HuH-7.5 (cell line): ENCODE measurements at places on chromosomes 1 and 21.
A peak's percentile ranks its signal among the peaks of the same experiment; 100 is the strongest.

GRCh38 chr1:210746024-210746731, 387.8 kb downstream of the KCNH1 start:
- DNase-seq = no peak

GRCh38 chr1:188070848-188071247, 1242.1 kb downstream of the PLA2G4A start:
- DNase-seq = no peak

- DNase-seq = no peak
Observed at GRCh38 chr21:45828580-45829570, 152.7 kb upstream of the COL6A1 start.

DNA sequence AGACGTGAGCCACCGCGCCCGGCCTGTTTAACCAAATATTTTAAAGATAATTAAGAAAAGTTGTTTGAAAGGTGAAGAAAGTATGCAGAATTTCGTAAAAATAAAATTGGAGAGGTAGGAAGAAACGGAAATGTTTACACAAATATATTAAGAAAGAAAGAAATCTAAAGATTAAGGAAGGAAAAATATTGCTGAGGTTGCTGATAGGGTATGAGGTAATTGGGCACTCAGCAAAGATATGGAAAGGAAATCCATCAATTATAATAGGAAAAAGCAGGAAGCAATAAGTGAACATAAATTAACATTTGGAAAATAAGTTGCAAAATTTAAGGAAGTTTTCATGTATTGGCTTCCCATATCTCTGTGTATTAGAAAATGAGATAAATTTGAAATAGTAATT, 225.9 kb downstream of the KCNT2 start:
- no peak for DNase-seq

GRCh38 chr1:77170687-77171086, 48.5 kb downstream of the PIGK start:
- DNase-seq = no peak

DNA sequence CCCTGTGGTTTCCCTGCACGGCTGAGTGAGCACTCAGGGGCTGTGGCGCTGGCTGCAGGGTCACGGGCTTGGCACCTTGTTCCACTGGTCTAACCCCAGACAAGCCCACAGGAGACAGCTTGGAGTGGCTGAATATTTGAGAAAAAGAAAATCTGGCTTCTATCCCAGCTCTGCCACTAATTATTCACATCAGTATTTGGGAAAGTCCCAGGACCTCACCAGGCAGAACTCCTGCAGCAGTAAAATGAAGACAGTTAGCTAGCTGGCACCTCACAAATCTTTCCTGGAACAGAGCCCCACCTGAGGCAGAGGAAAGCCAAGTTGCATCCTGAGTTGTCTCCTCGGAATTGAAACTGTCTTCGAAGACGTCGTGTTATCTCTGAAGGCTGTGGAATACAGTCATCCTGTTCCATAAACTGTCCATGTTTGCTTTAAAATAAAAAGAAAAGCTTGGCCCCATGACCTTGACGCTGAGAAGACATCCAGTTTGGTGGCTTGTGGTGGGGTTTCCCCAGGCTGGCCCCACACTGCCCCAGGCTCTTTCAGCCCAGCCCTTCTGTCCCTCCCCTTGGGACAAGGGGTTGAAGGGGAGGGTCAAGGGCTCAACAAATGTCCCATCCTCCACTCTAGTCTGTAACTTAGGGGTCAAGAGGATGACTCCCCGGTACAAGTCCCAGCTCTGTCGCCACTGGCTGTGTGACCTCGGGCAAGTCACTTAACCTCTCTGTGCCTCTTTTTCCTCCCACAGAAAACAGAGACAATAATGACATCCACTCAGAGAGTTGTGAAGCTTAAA, 93.8 kb upstream of the TMPRSS2 start:
- no peak for DNase-seq

DNA sequence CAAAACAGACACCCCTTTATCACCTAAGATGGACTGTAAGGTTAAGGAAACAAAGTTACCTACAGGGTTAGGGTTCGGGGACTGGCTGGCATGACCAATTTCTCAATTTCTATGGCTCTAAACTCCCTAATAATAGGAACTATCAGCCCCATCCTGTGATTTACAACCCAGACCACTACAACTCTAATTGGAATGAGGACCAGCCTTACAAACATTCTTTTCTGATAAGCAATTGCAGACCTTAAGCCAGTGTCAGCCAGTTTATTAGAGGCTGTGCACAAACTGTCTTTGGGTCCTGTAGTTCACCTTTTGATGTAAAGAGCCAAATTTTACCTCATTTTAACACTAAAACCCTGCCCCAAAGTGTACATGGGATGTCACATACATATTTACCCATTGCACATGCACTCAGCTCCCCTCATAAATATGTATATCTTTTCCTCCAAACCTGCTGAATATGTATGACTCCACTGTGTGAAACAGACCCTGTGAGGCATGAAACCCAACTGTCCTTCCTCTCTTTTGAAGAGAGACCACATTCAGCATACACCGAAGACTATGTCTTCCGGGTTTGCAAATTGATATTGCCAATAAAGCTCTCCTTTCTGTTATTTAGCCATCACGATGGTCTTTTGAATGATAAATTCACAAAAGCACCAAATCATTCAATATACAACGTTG, 7.3 kb upstream of the APP start:
- DNase-seq = no peak

DNA sequence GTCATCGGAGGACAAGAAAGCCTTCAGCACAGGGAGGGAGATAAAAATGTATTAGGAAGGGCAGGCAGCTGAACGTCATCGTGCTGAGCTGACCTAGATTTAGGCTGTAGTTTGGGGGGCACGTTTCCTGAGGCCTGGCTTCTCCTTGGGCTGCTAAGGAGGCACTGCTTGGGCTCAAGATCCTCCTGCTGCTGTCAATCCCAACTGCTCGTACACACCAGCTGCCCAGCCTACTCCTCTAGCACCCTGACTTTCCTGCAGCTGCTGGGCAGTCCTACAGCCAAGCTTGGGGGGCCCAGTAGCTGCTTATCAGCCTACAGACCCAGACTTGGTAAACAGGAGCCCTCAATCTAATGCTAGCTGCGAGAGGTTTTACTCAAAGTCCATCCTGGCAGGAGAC, 6.2 kb downstream of the TMEM35B start:
- DNase-seq = no peak

GRCh38 chr1:52532247-52532646, 20.6 kb downstream of the TUT4 start:
- no peak for DNase-seq

DNA sequence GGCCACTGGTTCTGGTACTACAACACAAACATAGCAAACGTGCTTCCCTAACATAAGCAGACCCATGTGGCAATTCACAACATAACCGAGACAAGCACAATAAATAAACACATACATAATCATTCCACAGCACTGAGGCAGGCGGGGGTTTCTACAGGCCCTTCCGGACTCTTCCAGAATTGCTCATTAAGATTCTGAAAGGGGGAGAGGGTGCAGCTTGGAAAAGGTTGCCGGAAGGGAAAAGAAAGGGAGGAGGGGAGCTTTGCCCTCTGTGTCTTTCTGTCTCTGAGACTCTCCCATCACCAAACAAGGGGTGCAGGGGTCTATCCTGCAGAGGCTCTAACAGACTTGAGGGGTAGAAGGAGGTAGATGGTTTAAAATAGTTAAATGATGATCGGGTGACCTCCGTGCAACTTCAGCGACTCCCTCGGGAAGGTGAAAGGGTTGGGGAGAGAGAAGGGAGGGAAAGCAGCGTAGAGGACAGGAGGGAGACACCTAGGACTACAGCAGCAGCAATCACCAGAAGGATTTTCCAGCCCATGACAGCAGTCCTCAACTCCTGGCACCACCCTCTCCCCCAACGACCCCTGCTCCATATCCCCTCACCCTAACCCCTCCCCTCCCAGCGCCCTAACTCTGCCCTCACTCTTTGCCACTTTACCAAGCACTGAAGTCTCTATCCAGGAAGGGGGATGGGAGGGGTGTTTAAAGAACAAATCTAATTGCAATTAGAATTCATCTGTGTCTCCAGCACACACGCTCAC, 365.5 kb upstream of the ESRRG start:
- no peak for DNase-seq

DNA sequence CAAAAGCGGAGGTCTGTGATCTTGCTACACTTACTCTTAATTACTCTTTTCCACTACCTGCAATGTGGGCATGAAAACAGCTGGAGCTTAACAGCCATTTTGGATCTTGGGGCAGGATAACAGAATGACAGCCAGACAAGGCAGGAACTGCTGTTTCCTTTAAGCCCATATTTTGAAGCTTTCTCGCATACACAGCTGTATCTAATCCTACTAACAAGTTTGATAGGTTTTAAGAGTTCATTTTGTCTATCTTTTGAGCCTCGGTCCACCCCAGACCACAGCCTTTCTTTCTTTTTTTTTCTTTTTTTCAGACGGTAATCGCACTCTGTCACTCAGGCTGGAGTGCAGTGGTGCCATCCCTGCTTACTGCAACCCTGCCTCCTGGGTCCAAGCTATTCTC, 42.4 kb upstream of the CRB1 start:
- no peak for DNase-seq

GRCh38 chr21:31429506-31429905, 85.4 kb upstream of the TIAM1 start:
- no peak for DNase-seq

GRCh38 chr21:45347712-45348499, 57.1 kb upstream of the COL18A1 start:
- no peak for DNase-seq

DNA sequence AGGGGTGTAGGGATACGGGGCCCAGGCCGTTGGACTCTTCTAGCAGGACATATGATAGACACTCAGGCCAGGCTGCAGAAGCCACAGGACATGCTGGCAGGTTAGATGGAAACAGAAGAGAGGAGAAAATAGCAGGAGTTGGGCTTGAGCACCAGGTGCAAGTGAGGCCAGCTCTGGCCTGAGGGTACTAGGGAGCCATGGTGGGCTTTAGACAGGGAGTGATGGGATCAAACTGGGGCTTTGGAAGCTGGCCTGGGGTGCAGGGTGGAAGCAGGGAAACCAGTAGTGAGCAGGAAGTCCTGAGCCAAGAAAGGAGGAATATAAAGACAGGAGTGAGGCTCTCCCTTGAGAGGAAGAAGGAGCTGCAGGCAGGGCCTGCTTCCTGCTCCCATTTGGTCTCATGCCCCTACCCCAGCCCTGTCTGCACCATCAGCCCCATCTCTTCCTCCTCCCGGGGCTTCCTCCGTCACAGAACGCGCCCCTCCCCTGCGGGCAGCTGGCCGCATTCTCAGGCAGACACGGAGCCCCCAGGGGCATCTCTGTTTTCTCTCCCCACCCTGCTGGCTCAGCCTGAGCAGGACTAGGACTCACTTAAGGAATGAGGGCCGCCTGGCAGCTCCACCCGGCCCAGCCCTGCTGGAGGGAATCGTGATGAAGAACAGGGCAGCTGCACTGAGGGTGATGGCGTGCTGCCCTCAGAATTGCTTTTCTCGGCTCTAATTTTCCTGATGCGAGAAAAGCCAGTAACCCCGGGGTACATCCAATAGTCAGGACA, 165.5 kb upstream of the TMEM51 start:
- no peak for DNase-seq

DNA sequence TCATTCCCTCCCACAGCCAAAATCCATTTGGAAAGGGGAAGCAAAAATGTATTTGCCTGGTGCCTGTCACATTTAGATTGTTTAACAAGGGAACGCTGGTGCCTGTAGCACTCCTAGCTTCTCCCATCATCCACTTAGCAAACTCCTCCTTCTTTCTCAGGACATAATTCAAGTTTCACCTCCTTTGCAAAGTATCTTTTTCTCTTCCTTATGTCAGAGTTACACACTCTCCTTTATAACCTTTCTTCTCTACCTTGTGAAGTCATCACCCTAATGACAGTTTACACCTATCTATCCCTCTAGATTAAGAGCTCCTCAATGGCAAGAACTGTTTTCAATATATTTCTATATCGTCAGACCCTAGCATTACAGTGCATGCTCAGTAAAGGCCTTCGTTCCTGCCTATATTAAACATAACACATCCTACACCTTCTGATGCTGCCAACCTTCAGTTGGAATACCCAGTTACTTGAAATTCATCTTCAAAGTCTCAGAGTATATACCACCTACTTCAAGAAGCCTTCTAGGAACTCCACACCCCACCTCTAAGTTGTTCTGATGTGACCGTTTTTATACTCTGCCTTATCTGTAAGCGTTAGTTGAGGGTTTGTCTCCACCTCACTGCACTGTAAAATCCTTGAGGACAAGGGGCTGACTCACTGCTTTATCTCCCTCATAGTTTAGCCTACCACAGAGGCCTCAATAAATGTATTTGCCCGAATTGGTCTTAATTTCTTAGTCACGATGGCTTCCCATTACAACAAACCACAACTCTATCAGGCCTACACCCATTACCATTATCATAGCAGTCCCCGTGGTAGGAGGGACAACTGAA, 1.0 kb upstream of the EPS15 start:
- DNase-seq = no peak

GRCh38 chr1:107529511-107530149, 388.8 kb downstream of the NTNG1 start:
- peak; percentile 40 for DNase-seq

DNA sequence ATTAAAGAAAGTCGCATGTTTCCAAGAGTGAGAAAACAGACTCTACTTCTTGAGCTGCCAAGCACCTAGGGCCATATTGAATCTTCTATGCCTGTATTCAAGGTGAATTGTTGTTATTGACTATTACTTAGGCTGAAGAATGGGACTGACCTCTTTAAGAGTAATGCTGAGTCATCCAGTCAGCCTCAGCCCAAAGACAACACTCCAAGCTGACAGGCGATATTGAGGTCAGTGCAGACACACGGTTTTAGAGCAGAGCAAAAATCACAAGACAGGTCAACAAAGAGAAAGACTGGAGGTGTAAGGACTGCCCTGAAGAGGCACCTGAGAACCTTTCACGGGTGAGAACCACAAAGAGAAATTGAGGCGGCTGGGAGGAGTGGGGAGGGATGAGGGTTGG, 146.9 kb downstream of the MIS18A start:
- no peak for DNase-seq

GRCh38 chr1:54459140-54459539, 52.9 kb upstream of the SSBP3 start:
- DNase-seq = no peak

GRCh38 chr1:147091801-147092200, 80.5 kb downstream of the PRKAB2 start:
- DNase-seq = no peak

GRCh38 chr1:13479171-13479856, 34.5 kb downstream of the LRRC38 start:
- DNase-seq = no peak

DNA sequence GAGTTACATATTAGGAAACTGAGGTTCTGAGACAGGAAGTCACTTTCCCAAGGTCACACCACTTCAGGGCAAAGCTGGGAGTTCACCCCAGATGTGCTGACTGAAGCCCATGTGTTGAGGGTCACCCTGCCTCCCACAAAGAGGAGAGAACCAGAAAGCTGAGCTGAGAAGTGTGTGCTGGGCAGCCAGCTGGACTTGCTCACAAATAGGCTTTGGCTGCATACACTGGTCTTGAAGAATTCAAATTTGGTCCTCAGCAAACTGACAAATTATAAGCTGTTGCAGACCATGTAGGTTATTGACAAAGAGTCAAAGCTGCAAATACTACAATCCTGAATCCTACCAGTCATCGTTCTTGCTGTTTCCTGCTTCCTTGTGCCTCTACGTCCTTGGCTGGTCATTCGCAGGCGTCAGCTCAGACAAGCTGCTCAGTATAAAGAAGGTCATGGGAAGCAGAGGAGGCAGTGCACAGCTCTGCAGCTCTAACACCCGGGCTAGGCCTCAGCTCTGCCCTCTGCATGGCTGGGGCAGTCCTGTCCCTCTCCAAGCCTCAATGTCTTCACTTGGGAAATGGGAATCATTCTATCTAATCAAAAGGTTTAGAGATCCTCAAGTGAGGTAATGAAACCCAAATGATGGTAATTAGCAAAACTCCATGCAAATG, 40.0 kb downstream of the CDCP2 start:
- no peak for DNase-seq
